GM23338 (cell line): ENCODE measurements at places on chromosomes 16 and 17. TPM values are rescaled to one million over a fixed set of nuclear protein-coding genes. Genes with fewer than 3 reads are reported as not detected.

- peak; percentile 22 for DNase-seq
Measured at GRCh38 chr17:77208217-77208808, 67.5 kb downstream of the SEC14L1 start.

DNA sequence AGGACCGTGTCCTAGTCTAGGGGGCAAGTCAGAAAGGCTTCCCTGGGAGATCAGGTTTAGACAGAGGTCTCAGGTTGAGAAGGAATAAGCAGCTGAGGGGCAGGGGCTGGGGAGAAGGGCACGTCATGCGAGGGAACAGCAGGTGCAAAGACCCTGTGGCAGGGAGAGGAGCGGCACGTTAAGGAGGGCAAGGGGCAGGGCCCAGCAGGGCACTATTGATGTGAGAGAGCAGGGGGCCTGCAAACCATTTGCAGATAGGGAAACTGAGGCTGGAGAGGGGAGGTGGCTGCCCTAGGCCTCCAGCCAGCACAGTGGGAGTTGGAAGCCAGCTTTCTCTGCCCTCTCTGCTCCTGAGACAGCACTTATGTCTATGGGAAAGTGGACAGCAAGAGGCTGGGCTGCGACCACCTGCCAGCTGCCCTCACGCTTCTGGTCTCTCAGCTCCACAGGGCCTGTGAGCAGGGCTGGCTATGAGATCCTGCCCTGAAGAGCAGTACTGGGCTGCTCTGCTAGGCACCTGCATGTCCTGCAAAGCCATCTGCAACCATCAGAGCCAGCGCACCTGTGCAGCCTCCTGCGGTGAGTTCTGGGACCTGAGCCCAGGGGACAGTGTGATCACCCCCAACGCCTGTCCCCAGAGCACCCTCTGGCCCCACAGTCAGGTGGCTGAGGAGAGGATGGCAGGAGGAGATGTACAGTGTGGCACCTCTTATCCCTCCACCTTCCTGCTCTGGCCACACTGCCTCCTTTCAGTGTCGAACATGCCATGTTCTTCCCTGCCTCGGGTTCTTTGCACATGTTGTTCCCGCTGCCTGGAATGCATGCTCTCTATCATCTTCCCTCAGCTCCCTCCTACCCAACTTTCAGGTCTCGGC, 61.5 kb downstream of the USP22 start:
- DNase-seq, result no peak

DNA sequence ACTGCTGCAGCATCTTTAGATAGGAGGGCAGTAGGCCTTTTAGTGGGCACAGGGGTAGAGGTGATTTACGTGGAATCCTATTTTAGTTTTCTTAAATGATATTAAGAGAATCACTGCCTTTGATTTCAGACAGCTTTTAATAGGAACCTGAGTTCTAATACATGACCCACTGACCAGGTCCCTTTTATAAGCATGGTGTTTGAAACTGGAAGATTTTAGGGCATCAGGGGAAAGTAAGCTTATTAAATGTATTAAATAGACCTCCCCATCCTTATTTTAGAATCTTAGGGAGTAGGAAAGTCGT, 2.0 kb downstream of the MSL1 start:
- no peak for DNase-seq

DNA sequence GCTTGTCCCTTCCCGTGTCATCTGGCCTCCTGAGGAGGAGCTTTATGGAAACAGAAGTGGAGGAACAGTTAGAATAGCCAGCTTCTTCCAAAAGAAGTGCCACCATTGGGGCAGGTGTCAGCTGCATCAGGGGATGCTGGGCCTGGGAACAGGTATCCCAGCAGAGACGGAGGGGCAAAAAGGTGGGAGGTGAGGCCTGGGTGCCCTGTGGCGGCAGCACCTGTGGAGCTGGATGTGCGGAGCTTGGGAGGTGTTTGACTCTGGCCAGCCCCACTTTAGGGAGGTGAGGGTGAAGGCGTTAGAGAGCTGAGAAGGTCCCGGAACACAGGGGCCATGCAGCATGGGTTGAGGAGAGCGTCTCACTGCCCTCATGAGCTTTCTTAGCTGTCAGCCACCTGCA, 5.2 kb downstream of the SMCR8 start:
- DNase-seq, result no peak

DNA sequence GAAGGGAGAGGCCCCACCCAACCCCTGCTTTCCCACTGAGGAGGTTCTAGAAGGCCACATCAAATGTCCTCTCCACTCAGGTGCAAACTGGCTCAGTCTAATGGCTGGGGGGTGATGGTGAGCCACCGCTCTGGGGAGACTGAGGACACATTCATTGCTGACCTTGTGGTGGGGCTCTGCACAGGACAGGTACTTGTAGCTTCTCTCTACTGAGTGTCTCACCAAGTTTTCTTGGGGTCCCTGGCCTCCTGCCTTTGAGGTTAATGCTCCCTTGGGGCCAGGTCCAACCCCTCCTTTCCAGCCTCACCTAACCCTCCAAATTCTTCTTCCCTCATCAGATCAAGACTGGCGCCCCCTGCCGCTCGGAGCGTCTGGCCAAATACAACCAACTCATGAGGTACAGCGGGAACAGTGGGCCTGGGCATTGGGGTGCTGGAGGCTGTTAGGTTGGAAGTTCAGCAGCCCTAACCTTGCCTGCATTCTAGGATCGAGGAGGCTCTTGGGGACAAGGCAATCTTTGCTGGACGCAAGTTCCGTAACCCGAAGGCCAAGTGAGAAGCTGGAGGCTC, 5.7 kb downstream of the ENO3 start:
- peak; percentile 90 for DNase-seq

- DNase-seq, result peak; percentile 58
Measured at GRCh38 chr16:2148714-2149629, 547 bp downstream of the RAB26 start.

GRCh38 chr17:80731323-80731722, 186.7 kb downstream of the RPTOR start:
- no peak for DNase-seq

DNA sequence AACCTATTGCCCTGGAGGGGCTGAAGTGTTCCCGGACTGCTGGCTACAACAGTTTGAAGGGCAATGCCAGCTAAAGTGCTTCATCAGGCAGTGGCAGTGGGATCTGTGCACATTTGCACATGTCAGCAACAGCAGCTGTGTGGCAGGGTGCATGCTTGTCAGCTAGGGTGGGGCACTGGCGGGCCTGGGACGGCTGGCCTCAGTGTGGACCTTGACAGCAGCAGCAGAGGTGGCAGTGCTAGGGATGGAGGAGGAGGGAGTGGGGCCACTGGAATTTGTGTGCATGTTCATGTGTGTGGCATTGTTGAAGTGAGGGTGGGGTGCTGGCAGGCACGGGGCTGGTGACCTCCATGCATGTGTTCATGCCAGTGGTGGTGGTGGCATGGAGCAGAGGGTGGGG, 203.3 kb upstream of the HS3ST4 start:
- no peak for DNase-seq

DNA sequence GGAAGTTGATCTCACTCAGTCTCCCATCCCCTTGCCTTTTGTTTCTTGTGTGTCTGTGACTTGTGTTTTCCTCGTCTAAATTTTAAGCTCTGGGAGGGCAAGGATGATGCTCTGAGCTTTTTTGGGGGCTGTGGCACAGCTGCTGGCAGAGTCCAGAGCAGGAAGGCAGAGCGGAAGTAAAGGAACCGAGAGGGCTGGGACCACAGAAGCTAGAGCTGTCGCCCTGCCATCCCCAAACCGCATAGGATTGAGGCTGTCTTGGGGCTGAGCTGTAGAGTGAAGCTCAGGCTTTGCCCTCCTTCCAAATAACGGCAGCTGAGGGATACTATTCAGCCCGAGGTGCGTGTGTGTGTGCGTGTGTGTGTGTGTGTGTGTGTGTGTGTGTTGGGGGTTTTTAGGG, 3.8 kb upstream of the DNAH2 start:
- no peak for DNase-seq

Gene DOC2A
- polyA plus RNA-seq, result 9.8 and 10.4 TPM in 2 replicates

Gene KCNJ16
- not detected in 2 replicates for polyA plus RNA-seq

Gene MYH8
- not detected in 2 replicates for polyA plus RNA-seq

Gene PDIA2
- 0.39 and 0.52 TPM in 2 replicates for polyA plus RNA-seq
